Stimulated activated CD4-positive, alpha-beta T cell treated with anti-CD3 and anti-CD28 coated beads, Interleukin-1b, Interleukin-23, amount 100 ng/mL, for 1 hour (primary cell): ENCODE measurements at places on chromosomes 3 and 15.

- DNase-seq = no peak
Measured at GRCh38 chr15:77085297-77085696, 14.4 kb upstream of the TSPAN3 start.

DNA sequence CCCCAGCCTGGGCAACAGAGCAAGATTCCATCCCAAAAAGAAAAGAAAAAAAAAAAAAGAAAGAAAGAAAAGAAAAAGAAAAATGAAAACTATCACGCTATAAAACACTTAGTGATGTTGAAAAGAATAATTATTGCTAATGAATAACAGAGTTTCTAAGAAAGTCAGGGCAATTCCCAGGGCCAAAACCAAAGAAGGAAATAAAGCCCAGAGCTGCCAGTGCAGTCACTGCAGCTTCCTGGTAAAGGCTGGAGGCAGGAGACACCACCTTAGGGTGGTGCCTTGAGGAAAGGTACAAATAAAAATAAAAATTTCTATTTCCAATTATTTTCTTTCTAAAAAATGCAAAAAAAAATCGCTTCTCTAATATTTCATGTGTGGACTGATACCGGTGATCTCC, 19.7 kb upstream of the UACA start:
- no peak for DNase-seq

- no peak for DNase-seq
Measured at GRCh38 chr15:51757450-51757849, 6.1 kb downstream of the TMOD2 start.

DNA sequence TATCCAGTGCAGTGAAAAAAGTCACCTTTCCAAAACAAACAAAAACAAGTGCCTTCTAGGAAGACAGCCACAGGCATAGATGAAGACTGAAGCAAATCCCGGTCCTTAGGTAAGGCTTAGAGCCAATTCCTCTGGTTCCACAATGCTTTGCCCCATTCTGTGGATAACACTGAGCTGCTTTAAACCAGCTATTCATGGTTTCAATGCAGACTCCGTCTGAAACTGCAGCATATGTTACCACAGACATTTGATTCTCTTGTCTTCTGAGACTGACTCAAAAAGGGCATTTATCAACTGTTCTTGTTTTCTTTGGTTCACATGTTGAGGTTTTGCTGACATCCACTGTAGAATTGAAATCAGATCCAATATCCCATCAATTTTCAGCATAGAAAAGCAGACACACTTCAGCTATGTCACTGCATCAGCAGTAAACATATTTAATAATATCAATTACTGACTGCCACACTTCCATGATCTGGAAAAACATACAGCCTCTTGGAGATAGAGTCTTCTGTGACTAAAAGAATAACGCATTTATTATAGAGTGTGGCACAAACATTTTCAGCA, 659.3 kb downstream of the ROBO2 start:
- no peak for DNase-seq

- no peak for DNase-seq
Measured at GRCh38 chr3:25166016-25166415, 262.0 kb upstream of the RARB start.

GRCh38 chr3:105402287-105402801, 35.6 kb downstream of the ALCAM start:
- no peak for DNase-seq

- DNase-seq = no peak
Measured at GRCh38 chr15:68354923-68355322, 77.0 kb downstream of the ITGA11 start.

GRCh38 chr3:104519068-104519467, 847.6 kb upstream of the ALCAM start:
- DNase-seq = no peak

DNA sequence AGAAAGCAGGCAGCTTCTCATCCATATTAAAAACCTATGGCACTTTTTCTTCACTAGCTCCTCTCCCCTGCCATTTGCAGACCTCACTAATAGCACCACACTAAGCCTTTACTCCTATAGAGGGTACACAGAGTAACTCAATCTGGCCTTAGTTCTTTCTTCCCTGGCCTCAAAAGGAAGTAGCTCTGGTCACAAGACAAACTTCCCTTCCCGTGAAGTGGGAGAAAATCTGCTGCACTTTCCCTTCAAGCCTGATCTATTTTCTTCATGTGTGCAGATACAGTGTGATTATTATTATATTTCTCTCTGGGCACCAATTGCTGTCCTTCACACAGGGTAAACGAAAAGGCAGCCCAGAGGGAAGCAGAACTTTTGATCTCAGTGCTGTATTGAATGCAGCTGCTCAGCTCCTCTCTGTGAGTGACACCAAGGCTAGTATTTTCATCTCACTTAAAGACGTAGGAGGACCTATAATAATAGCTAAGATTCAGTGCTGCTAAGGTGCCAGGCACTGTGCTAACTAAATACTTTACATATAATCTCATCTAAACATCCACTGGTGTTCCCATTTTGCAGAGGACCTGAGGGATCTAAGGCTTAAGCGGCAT, 61.9 kb upstream of the RASGRP1 start:
- DNase-seq = no peak
